Heart right ventricle (tissue), 16 donors: ENCODE measurements at places on chromosomes 4 and X. TPM values are rescaled to one million over a fixed set of nuclear protein-coding genes. Genes with fewer than 3 reads are reported as not detected.

GIMD1 gene
- not detected for polyA plus RNA-seq

GABRE gene
- polyA plus RNA-seq, result 2.8 TPM

ANXA3 gene
- 27.7 TPM for polyA plus RNA-seq

WDR17 gene
- 0.06 TPM for polyA plus RNA-seq

FGF13 gene
- polyA plus RNA-seq, result 0.90 TPM

TBX22 gene
- 0.03 TPM for polyA plus RNA-seq

ARHGAP6 gene
- 4.2 TPM for polyA plus RNA-seq
